Mucosa of gallbladder (tissue), 1 donor: ENCODE measurements at places on chromosomes 6 and 20. TPM values are rescaled to one million over a fixed set of nuclear protein-coding genes. Genes with fewer than 3 reads are reported as not detected.

PKIB gene
- total RNA-seq: 5.5 TPM

FHL5 gene
- total RNA-seq: 4.3 TPM

PRL gene
- total RNA-seq: not detected

CFB gene
- 476 TPM for total RNA-seq

MTO1 gene
- 21.8 TPM for total RNA-seq

FAM209B gene
- 0.32 TPM for total RNA-seq

EPM2A gene
- total RNA-seq: 16.5 TPM

RBPJL gene
- total RNA-seq: 0.26 TPM

PGC gene
- total RNA-seq: 6.7 TPM

PRKN gene
- 9.3 TPM for total RNA-seq

GJA1 gene
- 109 TPM for total RNA-seq
